Stimulated activated CD8-positive, alpha-beta memory T cell treated with anti-CD3 and anti-CD28 coated beads, Interleukin-4, amount 100 ng/mL, for 1 hour (primary cell): ENCODE measurements at places on chromosomes 2 and 18.

DNA sequence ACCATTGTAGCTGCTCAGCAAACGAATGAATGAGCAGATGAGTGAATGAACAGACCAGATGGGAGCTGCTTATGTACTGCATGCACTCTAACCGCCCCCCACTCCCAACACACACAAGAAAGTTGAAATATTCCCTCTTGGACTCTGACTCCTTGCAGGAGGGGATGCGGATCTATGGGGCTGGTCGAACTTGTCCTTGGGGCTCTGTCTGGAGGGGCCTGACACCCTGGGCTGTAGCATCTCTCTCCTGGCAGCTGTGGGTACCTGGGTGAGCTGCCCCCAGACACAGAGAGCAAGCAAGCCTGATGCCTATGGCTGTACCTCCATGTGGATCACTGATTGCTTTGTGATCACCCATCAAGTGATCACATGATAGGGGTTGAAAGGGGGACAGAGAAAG, 192.4 kb upstream of the SMAD2 start:
- no peak for DNase-seq

DNA sequence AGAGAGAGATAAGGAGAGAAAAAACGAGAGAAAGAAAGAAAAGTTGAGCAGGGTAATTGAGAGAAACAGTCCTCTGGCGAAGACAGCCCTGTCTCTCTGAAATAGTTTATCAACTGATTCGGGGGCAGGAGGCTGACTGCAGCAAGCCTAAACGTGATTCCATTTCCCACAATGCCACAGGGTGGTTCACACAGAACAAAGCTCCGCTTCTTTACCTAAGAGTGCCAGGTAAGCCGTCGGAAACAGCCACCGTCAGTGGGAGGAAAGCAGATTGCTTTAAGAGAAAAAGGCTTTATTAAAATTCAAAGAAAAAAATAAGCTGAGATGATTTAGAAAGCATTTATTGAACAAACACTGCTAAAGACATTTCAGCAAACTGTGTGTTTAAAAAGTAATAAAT, 271.4 kb upstream of the POU3F3 start:
- DNase-seq: no peak

DNA sequence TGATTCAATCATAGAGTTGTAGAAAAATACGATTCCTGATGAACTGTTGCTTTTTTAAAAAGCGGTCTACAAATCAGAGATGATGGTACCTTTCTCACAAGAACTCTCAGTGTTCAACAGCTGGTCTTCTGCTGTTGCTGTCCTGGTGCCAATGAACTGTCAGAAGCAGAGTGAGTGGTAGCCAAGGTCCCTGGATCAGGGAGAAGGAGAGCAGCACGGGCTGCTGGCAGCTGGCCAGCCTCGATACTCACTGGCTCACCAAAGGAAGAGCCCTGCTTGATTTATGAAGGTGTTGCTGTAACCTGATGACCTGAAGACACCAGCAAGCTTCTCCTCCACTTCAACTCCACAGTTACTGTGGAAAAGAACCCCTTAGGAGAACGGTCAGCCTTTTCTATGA, 300.8 kb upstream of the SOX11 start:
- DNase-seq: no peak

DNA sequence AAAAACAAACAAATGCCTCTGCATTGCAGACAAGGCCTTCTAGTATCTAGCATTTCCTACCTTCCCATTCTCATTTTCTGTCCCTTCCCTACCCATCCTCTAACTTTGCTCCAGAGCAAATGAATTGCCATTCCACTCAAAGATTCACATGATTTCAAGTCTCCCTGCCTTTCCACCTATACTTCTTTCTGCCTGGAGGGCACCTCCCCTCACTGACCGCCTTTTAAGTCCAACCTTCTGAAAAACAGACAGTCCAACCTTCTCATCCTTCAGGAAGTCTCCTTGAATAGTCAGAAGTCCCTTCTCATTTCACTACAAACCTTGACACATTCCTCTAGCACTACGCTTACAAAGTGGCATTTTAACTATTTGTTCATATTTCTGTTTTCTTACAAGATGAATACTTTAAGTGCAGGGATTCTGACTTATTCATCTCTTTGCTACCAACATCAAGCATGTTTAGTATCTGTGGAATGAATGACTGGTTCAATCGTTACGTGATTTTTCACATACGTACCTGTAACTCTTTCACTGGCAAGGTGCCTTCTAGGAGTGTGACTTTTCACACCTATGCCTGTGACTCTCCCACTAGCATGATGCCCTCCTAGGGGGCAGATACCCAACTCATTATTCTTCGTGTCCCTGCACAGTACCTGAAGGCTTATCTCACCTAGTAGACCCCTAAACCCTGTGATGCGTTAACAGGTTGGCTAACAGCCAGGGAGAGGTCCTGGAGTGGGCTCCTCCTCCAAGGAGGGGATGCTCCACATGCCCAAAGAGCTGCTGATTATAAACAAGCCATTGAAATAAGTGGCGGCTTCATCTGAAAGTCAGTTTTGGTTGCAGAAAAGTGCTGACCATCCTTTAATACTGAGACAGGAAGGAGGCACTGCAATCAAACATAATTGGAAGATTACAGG, 356.2 kb downstream of the MYCN start:
- DNase-seq: no peak

DNA sequence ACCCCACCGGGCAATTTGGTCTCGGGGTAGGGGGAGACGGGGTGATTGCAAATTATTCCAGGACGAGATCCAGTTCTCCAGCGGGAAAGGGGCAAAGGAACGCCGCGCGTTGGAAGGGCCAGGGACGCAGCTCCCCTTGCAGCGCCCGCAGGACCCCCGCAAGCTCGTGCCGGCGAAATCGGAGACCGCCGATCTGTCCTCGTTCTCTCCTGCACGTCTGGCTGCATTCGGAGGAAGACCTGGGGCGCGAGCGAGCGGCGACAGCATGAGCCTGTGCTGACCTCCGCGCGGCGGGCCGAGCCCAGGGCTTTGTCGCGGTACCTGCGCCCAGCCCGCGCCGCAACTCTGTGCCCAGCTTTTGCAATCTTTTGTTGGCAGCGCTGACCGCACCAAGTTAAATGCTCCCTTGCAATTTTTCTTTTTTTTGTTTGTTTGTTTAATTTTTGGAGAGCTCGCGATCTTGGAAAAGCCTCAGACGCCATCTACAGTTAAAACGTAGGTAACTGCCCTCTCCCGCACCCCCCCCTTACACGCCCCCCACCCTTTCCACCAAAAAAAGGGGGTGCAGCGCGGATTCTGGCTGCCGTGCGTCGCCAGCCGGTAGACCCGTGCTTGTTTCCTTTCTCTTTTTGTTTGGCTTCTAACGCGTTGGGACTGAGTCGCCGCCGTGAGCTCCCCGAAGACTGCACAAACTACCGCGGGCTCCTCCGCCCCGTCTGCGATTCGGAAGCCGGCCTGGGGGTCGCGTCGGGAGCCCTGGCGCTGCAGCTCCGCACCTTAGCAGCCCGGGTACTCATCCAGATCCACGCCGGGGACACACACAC, 667 bp downstream of the TRIB2 start:
- DNase-seq: peak; percentile 16

DNA sequence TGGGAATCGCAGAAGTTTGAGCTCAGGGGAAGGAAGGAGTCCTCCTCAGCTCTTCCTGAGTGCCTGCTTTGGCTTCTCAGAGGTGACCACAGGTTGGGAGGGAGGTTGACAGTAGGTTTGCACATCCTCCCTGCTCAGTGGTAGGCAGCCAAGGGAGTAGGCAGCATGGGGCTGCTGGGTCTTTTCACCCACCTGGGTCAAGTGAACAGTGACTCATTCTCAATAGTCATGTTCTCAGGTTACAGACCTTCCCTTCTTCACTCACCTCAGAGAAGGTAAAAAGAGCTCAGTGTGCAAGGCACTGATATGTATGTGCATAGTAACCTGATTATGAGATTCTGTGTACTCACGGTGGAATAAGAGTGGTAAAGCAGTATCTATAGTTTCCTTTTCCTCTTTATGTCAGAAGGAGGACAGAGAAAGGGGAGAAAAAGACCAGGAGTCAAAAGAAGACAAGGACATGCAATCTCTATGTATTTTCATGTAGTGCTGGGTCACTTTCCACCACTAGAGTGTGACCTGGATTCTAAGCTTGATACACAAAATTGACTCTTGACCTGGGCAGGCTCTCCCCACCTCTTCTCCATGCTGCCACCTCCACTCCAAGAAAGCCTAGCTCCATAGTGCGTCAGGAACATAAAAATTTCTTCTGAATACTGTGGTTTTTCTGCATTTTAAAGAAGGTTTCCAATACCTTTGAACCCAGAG, 36.5 kb upstream of the ASNSD1 start:
- DNase-seq: no peak

DNA sequence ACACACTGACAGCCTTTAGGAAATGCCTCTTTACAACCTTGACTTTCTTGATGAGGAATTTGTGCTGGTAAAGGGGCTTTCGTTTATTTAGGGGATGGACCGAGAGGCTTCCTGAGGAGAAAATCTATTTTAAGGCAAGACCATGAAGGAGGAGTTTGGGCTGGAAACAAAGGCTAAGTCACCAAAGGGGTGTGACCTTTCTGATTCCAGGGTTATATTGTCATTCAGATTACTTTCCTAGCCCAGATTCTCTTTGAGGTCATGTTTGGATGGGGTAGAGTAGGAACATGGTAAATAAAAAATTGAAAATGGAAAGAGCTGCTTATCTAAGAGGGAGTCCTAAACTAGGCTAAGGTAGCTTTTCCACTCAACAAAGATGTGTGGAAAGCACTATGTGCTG, 77.1 kb upstream of the UGP2 start:
- no peak for DNase-seq

GRCh38 chr2:20450201-20450999, 3.5 kb downstream of the RHOB start:
- DNase-seq: no peak

DNA sequence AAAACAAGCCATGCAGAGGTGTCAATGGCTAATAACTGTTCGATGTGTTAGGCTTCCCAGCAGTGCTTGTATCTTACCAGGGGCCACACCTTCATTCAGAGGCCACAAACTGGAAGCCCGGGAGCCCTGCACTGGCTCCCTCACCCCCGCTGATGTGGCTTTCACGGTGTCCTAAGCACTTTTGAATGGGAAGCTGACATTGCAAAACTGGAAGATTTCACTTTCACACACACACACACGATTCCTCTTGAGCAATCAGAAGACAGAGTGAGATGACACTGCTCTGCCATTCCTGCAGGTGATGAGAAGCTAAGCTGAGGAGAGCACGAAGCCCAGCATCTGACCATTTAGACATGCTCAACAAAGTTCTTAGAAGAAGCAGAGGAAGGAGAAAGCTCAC, 8.6 kb upstream of the ZNF407 start:
- no peak for DNase-seq

GRCh38 chr2:149677416-149677815, 89.8 kb upstream of the MMADHC start:
- no peak for DNase-seq

- DNase-seq: no peak
Measured at GRCh38 chr2:99156891-99157290, 2.1 kb downstream of the LIPT1 start.

- no peak for DNase-seq
Measured at GRCh38 chr2:163570391-163570790, 165.4 kb downstream of the FIGN start.

DNA sequence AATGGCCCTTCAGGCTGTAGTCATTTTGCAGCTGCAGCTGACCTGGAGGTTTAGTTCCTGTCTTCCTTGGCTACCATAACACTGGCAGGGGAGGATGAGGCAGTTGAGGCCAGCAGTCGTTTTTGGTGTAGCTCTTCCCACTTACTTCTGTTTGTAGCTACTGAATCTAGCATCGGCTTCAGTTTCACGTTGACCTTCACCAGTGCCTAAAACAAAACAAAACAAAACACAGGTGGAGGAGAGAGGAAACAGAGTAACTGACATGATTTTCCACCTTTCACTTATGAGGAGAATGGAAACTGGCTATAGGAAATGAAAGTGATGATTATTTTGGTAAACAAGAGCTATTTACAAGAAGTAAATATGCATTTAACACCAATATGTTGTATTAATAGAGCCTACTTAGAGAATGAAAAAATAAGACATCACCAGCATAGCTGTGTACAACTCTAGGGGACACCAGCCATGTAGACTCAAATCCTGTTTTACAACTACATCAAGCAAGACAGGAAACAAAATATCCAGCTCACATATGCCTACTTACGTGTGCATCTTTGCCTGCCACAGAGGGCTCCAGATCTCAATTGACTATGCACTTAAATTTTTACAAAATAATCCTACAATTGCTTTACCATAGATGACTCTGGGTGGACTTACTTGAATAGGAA, 236.9 kb downstream of the AGPS start:
- no peak for DNase-seq

DNA sequence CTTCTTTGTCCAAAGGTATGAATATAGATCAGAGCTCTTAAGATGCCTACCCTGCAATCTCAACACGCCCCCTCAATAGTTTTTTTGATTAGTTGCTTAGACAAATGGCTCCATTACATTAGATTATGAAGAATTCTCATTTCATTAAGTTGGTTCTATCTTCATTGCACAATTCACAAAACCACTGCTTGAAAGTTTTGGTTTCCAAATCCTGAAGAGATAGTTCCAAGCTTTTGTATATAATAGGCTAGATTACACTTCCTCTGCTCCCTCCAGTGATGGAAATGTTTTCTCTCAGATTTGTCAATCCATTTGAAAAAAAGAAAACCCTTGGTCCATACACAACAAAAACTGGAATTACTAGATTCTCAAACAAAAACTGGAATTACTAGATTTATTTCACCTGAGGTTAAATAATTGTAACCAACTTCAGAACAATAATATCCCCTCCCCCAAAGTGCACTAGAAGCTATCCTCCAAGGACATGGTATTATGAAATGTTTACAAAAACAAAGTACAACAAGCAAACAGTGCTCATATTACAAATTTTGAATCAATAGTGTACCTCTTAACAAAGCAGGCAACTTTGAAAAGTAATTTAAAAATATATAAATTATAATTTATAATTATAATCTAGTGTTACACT, 6.8 kb upstream of the TLK1 start:
- DNase-seq: no peak

DNA sequence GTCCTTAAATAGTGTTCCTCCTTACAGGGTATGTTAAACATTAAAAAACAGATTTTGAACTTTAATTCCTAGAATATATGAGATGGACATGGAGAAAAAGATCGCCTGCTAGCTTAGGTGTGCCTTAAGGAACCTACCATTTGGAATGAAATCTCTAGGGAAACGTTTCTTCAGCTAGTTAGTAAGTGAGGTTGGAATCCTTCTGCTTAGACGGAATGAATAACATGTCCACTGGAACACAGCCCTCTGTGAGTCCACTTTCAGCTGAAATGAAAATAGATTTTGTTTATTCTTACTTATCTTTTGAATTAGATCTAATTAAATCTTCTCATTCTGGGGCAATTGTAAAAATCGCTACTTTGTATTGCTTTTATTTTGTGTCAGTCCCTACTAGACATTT, 28.4 kb downstream of the NAB1 start:
- no peak for DNase-seq

DNA sequence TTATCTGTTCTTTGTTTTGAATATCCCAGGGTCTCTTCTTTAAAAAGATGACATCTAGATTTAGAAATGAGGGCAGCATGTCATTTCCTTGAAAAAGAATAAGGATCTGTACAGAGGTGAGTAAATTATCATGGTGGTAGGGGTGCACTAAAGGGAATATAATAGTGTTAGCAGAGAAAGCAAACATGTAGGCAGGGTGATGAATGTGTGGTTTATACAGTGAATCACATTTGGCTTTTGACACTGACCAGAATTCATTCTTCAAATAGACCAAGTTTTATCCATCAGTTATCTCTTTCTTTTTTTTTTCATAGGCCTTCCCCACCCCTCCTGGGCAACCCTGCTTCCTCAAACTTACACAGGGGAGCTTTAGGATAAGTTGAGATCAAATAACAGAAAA, 184.5 kb upstream of the LRP1B start:
- DNase-seq: no peak

- peak; percentile 72 for DNase-seq
Measured at GRCh38 chr2:42827647-42828486, 35.5 kb upstream of the HAAO start.
